Bone marrow (tissue), 2 donors: ENCODE measurements at places on chromosomes 11 and 22.
A peak's percentile ranks its signal among the peaks of the same experiment; 100 is the strongest.

- no peak for DNase-seq
Observed at GRCh38 chr22:27541836-27542235, 259.7 kb downstream of the MN1 start.

GRCh38 chr22:31497148-31497938 lies 1.0 kb downstream of the SFI1 start:
- DNase-seq: no peak

GRCh38 chr22:48301421-48301820 lies 1526.3 kb downstream of the BRD1 start:
- DNase-seq: no peak

DNA sequence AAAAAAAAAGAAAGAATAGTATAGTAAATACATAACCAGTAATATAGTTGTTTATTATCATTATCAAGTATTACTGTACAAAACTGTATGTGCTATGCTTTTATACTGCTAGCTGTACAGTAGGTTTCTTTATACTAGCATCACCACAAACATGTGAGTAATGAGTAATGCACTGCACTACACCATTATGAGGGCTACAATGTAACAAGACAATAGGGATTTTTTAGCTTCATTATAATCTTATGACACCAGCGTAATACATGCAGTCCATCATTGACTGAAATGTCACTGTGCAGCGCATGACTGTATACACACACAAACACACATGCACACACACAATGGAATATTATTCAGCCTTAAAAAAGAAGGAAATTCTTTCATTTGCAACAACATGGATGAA lies 111.5 kb upstream of the ZBED5 start:
- DNase-seq: no peak

DNA sequence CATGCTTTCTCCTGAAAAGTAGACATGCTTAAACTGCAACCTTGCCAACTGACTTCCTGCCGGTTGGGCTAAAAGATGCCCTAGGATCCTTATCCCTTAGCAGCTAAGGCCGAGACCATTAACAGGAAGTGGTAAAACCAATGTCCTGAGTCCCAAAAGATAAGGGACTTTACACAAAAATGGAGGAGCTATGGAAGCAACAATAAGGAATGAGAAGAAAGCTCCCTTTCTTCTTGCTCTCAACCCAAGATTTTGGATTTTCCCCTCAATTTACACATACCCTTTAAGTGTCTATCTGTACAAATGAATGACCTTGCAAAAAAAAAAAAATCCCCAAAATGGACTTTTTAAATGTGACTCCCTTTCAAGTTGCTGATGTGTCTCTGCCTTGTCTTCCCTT lies 11.1 kb downstream of the MRPL17 start:
- DNase-seq: no peak

DNA sequence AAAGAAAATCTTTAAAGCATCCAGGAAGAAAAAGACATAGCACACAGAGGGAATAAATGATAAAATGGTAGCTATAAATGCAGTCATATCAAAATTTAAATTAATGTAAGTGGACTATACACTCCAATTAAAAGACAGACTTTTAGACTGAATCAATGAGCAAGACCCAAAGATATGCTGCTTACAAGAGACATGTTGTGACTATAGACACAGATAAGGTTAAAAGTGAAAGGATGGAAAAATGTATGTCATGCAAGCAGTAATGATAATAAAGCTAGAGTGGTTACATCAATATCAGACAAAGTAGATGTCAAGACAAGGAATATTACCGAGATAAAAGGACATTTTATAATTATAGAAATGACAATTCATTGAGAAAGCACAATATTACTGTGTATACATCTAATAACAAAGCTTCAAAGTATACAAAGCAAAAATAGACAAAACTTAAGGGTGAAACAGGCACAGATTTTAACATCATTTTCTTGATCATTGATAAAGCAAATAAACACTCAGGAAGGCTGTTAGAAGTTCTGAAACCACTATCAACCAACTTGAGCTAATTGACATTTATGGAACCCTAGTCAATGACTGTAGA lies 22.8 kb upstream of the MUC5AC start:
- DNase-seq: no peak

DNA sequence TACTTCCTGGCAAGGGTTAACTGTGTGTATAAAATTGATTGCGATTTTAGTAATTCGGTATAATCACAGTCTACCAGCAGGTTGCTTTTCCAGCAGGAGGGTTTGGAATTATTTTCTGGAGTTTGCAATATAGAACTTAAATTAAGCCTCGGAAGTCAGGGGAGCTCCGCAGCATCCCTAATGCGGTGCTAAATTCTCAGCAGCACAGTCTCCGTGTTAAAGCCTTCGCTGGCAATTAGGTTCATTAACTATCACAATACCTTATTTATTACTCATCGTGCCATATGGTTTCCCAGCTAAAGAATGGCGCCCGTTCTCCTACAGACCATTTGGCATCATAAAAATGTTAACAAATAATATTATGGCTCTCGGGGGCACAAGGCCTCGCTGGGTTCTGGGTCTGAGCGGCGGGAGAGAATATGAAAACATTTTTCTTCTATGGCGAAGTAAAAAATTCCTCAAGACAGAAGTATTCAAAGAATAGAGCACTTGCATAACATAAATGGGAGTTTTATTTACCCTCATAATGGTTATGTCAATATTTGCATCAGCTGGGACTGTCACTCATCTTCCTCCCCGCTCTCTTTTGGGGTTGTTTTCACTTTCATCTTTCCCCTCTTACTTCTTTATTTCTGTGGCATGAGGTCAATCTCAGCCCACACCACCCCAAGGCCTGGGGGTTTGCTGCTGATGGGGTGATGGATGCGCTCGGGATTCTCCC lies 28.1 kb upstream of the ZBTB16 start:
- no peak for DNase-seq

GRCh38 chr11:63099555-63099954 lies 44.5 kb downstream of the SLC22A24 start:
- no peak for DNase-seq

DNA sequence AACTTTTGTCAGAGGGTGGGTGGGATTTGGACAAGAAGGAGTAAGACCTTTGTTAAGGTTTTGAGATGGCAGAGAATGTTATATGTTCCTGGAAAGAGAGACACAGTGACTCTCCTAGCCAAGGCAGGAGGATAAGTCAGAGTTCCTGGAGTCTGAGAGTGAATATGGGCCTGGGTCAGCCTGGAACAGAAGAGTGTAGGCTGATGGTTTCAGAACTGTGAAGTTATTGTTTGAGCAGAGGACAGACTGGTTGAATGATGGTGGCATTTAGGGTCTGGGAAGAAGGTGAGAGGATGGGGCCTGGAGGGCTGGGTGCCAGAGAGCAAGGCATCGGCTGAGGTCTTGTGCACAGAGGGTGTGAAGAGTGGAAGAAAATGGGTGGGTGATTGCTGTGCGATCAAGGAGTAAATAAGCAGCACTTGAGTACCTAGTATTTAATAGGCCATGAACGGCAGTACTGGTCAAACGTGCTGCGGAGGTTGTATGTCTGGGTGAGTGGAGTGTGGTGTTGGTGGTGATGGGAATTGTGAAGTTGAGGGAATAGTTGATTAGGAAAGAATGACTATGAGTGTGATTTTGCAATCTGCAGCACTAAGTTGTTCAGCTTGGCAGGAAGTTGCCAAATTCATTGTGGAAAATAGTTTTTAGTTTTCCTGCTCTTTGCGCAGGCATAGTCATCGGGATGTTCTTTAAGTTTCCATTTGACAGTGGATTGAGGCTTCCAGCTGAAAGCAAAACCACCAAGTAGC lies 1.8 kb downstream of the PANX1 start:
- no peak for DNase-seq

DNA sequence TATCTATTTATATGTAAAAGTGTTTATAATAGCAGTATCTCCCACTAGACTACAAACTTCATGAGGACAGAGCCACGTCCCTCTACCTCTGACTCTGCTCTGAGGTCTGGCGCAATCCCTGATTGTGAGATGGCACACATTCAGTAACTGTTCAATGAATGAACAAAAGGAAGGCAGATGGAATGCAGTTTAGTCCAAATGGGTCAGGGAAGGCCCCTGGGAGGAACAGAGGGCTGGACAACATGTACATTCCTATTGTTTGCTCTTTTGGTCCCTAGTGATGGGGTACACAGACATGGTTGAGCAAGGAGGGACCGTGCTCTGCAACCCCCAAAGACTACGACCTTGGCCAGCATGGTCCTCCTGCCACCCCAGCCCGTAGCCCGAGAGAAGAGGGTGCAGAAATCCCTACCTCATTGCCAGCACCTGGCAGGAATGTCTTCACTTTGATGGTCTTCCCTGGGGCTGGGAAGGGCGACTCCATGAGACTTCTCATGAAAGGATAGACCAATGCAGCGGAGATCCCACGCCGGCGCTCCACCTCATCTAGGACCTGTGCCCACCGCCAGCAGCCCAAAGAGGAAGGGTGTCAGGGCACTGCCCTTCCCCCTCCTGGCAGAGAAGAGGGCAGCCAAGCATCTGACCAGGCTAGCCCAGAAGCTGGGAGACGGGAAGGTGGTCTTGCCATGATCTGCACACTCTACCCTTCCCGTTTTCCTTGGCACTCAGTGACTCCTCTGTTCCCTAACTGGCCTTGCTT lies 24.3 kb downstream of the RPL27A start:
- DNase-seq: no peak

- DNase-seq: no peak
Observed at GRCh38 chr22:43845981-43846380, 16.3 kb downstream of the SULT4A1 start.

DNA sequence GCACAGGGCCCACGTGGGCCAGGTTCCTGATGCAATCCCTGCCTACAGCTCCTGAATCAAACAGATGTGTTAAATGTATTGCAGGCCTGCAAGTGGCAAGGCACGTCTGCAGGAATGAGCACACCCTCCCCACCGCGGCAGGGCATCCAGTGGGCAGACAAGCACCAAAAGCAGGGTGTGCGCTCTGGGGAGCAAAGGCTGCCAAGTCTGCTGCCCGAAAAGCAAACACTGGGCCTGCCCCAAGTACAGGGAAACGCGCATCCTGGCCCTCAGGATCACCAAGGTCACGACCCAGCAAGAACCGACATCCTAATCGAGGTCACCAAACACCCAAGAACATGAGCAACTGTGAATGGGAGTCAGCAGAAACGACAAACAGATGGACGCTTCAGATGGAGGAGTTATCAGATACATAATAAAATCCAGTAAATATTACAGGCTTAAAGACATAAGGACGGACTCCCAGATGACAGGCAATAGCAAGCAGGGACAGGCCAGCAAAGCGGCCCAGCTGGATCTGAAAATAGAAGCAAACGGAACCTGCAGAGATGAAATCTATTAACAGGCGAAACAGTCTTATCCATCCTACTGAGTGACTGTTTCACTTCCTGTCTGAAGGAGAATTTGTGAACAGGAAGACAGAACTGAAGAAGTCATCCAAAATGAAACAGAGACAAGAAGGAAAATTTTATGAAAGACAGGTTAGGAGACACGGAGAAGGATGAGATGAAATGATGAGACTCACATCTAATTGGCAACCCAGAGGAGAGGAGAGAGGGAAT lies 26.7 kb downstream of the CARS1 start:
- DNase-seq: no peak

DNA sequence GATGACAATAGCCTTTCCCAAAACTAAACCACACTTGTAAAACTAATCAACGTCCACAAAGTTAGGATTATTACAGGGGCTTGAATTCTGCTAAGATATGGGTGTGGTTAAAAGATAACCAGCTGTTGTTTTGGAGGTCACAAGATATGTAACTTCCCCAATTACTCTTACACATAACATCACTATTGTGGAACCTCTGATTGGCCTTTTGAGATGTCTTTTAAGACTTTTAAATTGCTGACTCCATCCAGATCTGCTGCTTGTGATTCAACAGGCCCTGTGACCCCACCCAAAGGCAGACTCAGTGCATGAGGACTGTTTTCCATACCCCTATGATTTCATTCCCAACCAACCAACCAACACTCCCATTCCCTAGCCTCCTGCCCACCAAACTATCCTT lies 893.9 kb downstream of the OPCML start:
- DNase-seq: no peak

DNA sequence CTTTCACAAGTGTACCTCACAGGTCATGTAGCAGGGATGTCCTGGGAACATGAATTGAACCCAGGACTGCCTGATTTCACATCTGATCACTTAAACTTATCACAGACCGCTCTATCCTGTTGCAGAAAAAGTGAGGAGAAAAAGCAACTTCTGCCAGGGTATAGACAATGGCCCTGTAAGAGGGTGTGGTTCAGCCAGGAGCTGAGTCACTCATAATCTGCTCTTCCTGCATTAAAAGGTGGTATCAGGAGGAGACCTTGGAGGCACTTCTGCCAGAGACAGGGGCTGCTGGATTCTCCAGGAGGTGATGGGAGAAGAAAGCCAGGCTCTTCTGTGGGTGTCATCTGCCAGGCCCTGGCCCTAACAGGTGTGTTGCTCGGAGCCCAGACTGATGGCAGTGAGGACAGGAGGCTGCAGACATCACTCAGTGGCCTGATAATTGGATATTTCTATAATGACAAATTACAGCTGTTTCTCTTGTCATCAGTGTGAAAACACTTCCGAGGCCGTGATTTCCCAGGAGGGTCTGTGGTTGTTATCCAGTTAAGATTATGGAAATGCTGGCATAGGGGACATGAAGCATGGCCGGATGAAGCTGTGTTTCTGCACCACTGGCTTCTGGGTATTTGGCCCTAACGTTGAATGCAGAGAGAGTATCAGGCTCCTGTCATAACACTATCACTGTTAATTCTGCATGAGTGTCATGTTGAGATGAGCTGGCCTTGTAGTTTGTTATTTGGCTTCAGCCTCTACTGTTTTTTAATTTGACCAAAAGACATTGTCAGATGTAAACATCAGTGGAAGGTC lies 125.1 kb upstream of the ZBED5 start:
- DNase-seq: no peak

DNA sequence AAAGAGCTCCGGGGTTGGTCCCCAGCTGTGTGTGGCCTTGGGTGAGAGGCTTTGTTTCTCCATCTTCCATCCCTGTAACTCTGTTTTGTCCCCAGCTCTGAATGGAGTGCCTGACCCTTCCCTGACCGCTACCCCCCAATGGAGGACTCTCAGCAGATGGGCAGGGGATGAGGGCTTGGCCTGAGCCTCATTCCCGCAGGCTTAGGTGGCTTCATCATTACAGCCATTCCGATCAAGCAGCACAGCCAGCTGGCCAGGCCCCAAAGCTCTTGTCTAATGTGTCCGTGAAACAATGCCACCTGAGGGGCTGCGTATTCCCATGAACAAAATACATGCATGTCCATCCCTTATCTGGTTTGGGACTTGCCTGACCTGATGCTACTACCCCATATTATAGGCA lies 3.9 kb upstream of the CDC42EP2 start:
- DNase-seq: no peak

- peak; percentile 61 for DNase-seq
Observed at GRCh38 chr22:40289991-40290459, 56.3 kb upstream of the ADSL start.
